ENCODE measurements at places on chromosomes 12 and 14.
A peak's percentile ranks its signal among the peaks of the same experiment; 100 is the strongest.

- no peak for DNase-seq
These were observed 32.9 kb downstream of the ZFYVE21 start for GRCh38 chr14:103748534-103748857.

DNA sequence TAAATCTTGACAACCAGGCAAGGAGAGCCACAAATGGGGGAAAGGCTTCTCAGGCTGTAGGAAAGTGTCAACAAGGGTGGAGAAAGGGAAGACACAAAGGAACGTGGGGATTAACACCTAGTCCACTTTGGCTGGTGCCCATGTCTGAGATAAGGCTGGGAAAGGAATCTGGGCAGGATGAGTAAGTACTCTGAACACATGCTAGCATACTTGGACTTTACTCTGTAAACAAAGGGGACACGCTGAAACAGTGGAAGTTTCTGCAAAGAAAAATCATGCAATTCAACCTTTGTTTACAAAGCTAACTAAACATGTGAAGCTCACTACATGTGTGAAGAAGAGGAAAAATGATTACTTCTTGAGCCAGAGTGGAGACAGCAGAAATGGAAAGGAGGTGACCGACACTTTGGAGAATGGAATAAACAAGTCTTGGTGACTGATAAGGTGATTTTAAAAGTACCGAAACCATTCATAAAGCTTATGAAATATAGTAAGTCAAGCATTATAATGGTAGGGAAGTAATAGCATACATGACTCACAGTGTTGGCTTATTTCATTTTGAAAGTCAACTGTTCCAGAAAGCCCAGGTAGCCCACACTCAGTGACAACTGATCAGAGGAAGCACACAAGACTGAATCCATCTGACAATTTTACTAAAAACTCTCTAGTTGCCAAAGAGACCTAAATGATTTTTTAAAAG lies 13.2 kb downstream of the CPNE8 start:
- DNase-seq = no peak

DNA sequence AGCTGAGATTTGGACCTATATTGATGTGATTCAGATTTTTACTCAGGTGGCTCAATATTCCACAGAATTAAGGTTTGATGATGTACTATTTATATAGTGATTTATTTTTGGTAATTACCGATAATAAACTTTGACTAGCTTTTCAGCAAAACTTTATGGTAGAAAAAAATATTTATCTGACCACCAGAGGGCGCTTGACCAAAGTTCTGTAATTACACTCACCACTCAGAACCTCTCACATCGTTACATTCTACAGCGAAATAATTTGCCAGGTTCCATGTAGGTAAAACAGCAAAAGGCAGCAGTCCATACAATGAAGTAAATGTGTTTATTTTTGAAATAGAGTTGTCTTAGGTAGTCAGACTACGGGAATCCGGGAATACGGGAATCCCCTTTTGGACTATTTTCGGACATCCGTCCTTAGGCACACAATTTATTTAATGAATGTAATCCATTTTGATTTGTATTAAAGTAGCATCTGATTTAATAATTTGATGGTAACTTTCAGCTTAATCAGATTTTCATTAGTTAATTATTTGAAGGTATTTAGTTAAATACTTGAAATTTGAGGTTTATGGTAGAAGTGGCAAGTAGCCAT lies 143.0 kb upstream of the DDHD1 start:
- DNase-seq = peak; percentile 48

- no peak for DNase-seq
These were observed 31.2 kb downstream of the ISCA2 start for GRCh38 chr14:74524812-74525135.

DNA sequence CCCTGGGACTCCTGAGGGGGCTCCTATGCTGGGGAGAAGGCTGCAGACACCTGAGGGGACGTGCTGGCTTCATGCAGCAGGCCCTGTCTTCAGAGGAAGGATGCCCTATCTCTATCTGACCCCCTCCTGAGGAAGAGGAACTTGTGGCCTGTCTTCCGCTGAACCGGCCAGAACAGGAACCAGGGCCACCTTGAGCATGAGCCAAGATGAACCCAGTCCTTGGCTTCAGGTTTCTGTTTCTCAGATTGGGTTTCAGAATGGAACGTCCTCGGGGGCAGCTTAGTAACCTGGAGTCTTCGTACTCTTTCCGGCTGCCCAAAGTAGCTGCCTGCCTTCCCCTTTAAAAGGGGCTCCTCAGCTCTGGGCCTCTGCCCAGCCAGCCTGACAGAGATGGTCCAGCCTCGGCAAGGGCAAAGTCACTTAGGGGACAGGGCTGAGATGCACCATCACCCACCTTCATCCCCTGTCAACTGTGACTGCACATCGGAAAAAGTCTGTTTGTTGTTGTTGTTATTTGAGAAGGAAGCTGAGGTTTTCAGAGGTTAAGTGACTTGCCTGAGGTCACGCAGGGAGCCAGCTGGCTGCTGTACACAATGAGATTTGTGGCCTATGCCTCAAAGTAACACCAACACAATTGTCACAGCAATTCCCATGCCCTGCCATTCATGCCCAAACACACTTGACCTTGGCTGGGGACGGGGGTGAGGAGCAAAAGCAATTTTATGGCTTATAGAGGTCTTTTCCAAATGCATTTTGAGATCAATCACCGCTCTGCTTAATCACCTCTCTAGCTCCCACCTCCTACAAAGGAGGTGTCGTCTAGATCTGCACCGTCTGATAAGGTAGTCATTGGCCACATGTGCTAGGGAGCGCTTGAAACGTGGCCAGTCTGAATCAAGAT lies 13.4 kb downstream of the ASB2 start:
- no peak for DNase-seq

GRCh38 chr12:79841248-79841877 lies 93.5 kb downstream of the PPP1R12A start:
- peak; percentile 90 for DNase-seq

DNA sequence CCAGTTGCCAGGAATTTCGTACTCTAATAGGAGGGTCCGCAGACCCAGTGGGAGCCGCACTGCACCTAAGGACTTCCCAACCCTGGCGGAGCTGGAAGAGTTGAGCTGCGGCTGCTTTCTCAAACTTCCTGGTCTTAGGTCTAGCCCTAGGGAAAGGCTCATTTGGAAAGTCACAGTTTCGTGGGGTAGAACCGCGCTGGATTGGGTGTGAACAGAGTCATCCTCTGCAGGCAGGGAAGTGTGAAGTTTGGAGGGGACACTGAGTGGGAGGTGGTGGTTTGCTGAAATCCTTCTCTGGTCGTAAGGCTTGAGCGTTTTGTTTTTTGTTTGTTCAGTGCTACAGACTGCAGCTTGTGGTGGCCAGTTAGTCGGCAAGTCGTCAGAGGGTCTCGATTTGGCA lies 18.8 kb downstream of the PRKAB1 start:
- DNase-seq = no peak

DNA sequence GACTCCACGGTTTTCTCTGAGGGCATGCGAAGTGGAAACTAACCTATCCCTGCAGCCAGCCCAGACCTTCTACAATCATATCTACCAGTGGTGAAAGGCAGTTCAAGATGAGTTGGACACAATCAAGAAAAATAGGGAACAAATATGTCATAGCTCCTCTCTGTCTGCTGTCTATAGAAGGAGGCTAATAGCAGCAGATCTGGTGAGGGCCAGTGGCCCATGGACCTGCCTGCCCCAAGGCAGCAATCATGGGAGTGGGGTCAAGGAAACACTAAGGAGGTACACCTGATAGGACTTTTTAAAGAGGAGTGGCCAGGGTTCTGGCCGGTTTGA lies 149.5 kb downstream of the PRKCH start:
- DNase-seq = no peak

DNA sequence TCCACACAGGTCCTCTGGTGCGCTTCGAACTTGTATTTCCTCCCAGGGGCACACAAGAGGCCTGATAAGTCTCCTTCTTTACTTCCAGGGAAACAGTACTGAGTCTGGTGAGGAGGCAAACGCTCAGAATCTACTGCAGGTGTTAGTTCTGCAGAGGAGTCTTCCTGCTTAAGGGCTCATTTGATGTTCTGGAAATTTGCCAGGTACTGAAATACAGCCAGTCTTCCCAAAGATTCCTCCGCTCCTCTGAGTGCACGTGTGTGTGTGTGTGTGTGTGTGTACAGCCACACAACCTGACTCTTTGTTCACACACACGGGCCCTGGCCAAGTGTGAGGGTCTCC lies 92.0 kb downstream of the FBXL14 start:
- no peak for DNase-seq

DNA sequence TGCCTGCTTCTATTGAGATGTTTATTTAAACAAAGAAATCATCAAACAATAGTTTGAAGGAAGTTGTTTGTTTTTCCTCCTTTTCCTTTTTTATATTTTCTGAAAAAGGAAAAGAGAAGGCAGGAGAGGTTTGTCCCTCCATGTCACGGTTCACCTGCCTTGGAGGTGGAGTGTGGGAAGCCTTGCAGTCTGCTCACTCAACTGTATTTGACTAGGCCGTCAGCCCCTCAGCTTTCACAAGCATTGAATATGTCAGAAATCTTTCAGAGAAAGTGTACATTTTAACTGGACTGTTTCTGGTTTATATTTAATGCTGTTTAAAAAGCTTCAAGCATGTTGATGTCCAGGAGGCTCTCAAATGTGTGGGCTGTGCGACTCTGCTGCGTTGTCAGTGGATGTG lies 370.4 kb downstream of the NPAS3 start:
- DNase-seq = no peak

DNA sequence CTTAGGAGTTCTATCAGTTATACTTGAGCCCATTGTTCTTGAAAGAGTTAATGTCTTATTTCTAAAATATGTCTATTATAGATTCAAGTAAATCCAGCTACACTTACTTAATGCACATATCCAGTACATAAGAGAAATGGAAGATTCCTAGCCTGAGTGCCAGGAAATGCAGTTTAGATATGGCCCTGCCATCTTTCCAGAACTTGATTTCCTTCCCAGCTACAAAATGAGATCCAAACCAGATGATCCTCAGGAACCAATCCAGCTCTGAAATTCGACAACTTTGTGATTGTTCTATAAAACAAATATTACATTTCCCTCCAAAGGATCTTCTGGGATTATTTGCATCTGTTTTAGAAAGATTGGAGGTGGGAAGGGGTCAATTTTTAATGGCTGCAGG lies 317.3 kb upstream of the GARIN6 start:
- DNase-seq = no peak

DNA sequence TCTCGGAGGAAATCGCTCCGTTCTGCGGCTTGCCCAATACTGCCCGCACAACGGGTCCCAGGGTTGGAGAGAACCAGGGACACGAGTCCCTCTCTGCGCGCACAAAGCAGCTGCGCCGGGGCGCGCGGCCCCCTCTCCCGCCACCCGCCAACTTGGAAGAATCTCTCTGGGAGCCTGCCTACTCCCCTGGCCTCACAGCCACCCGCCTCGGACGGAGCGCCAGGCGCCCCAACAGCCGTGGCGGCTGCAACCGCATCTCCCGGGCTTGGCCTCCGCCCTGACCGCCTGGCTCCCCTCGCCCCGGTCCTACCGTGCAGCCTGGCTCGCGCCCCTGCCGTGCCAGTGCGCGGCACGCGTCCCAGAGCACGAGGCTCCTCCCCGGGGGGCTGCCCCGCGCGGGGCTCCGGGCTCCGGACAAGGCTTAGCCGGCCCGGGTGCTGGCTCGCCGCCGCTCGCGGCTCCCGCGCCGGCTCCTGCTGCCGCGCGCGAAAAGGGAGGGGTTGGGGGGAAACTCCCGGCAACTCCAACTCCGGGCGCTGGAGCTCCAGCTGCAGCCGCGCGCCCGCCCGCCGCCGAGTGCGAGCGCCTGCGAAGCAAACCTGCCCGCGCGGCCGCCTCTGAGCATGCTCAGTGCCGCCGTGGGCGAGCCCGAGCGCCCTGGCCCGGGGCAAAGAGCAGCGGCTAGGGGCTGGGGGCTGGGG lies at the start of gene STXBP6:
STXBP6 (minus strand) TSS at position 580 of the 701 bp plus-strand sequence. CDS start 75,329 bp downstream, outside the sequence.
- peak; percentile 39 for DNase-seq

GRCh38 chr12:78035901-78036606 lies 205.4 kb downstream of the NAV3 start:
- no peak for DNase-seq

- DNase-seq = no peak
These were observed 39.5 kb downstream of the TESPA1 start for GRCh38 chr12:54945082-54945481.

- peak; percentile 31 for DNase-seq
These were observed 91.4 kb downstream of the SETD3 start for GRCh38 chr14:99389174-99389826.
